ENCODE measurements at places on chromosomes 5 and 9.

DNA sequence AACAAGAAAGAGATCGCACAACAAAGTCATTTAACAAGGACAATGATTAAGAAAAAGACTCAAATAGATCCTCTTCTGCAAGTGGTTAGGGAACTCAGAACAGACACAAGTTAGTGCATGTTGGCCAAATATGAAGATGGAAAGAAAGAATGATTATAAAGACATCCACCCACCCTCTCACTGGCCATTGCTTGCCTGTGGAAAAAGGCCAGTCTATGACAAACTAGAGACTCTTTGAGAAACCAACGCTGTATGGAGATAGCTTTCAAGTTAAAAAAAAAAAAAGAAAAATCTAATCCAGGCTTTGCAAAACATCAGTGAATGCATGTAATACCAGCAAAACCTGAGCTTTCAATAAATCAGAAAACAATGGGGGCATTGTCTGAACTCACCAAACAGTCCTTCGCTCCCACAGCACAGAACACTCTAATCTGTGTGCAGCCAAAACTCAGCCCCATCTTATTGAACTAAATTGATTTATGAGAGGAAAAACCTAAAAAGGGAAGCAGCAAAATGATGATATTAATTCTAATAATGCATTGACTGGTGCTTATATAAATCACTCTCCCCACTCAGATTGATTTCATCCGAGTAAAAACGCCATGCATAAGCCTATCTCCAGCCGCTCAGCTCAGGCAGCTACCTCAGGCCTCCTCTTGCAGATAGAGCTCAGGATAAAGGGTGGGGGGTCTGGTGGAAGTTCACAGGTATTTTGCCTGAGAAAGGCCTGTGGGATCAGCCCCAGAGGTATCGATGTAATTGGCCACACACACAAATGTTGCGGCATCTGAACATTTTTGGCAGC lies 547.1 kb downstream of the CCDC171 start:
- DNase-seq: no peak

- DNase-seq: no peak
These were observed 25.7 kb downstream of the SLC1A1 start for GRCh38 chr9:4515958-4516375.

DNA sequence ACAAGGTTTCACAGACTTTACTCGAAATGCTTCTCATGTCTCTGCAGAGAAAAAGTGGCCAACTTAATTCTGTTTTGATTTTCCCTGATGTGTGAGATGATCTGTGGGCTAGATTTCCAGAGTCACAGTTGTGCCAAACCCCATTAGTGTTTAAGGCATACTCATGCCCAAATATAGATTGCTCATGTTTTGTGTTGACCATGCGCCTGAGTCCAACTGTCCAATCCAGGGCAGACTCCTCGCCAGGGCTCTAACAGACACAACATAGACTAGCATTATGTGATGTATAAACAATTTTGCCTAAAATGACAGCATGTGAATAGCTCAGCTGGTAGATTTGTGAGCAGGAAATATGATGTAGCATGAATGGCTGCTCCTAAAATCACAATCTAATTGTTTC lies 128.1 kb downstream of the PRDM6 start:
- DNase-seq: no peak

DNA sequence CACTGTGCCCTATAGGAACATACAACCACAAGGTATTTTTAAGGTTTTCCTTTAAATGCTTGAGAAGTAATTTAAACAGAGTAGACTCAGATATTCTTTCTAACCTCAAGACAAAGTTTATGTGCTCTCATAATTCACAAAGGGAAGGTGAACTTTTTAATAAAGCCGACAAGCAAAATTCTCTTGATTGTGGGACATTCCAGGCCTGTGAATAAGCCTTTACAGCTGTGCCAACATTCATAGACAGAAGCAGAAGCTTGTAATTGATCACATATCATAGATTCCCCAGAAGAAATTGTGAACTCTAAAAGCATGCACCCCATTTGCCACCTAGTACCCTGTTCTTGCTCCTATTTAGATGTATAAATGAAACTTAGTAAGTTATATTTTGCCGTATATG lies 1107.8 kb upstream of the SEMA6A start:
- DNase-seq: no peak

DNA sequence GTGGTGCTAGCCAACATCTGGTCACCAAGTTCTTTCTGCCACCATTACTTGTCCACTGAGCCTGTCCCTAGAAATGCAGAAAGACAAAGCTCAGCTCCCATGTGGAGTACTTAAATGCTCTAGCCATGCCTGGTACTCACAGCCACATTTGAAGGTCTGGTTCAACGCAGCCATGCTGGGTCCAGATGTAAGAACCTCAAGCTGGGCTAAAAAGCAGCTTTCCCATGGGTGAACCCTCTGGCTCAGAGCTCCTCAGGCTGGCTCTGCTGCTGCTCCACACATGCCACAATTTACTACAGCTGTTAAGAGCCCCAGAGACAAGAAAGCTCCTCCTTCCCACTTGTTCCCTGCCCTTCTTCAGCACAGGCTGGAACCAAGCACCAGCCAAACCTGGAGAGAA lies 97.1 kb upstream of the LRRTM2 start:
- peak; percentile 61 for DNase-seq

DNA sequence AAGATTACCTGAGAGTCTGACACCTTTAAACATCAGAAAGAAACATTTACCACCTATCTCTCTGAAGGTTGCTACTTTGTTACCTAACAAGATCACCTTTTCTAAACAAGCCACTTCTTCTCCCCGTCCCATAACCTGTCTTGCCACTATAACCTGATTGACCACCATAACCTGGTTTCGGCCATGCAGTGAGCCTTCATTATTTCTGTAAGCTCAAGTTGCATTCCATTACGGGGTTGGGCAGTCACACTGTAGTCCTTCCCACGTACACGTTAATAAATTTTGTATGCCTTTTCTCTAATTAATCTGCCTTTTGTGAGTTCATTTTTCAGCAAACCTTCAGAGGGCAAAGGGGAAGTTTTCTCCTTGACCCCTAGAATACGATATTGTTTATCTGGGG lies 28.0 kb upstream of the CCNG1 start:
- no peak for DNase-seq

- DNase-seq: no peak
These were observed 67.2 kb downstream of the CDH18 start for GRCh38 chr5:19920761-19921160.

- DNase-seq: no peak
These were observed 7.5 kb upstream of the PAIP1 start for GRCh38 chr5:43564289-43564850.

- DNase-seq: no peak
These were observed 282.5 kb downstream of the GADD45G start for GRCh38 chr9:89887286-89887685.

DNA sequence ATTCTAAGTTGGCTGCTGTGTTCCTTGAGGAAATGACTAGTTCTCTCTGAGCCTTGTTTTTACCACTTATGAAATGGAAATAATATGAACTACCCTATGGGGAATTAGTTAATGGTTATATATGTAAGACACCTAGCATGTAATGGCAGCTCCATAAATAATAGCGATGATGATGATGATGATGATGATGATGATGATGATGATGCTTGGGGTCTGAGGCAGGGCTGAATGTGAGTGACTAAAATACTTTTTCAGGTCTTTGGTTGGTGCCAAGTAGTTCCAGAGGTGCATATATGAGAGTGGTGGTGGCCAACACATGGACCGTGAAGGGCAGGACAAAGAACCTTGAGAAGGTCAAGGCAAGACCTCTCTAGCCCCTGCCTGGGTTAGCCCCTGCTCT lies 123.3 kb upstream of the PANK3 start:
- no peak for DNase-seq

DNA sequence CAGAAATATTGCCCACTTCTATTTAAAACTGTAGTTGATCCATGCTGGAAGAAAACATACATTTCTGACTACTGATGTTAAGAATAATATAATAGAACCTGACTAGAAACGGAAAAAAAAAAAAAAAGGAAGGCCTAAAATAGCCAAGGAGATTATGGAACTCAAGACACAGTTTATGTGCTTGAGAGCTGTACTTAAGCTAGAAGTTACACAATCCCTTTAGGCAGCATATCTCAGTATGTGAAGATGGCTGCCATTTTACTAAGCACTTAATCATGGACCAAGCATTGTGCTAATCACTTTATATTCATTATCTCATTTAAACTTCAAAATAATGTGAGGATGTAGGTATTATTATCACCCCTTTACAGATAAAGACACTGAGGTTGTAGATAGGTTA lies 73.0 kb upstream of the NR4A3 start:
- DNase-seq: no peak

- DNase-seq: no peak
These were observed 139.1 kb upstream of the FSTL4 start for GRCh38 chr5:133751421-133751820.

GRCh38 chr9:135959814-135960213 lies 1.4 kb downstream of the UBAC1 start:
- DNase-seq: peak; percentile 38

All from Right ventricle myocardium superior (tissue), 1 donor.